ENCODE measurements at places on chromosomes 2 and 18.

- no peak for DNase-seq
Observed at GRCh38 chr2:242098034-242098433, 228.5 kb downstream of the RTP5 start.

DNA sequence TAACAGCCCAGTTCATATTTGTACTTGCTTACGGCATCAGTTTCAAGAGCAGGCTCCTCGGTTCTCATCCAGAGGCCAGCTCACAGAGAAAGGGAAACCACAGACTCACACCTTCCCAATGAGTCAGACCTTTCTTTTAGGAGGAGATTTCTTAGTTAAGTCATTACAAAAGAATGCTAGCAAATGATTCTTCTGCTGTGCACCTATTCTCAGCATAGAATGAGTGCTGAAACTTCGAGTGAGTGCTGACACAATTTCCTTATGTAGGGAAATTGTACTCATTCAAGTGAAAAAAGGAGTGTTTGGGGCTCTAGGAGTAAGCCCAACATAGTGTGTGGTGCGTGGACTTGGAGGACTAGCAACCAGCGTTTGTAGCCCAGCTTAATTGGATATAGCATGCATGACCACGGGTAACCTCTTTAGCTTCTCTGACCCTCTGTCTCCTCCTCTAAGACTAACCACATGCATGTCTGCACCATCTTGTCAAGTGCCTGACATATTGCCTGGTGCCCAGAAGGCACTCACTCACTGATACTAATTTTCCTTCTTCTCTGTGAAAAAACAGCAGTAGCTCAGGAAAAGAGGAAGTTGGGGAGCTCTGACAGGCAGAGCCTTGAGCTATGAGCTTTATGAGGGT, 87.0 kb downstream of the ALPK2 start:
- no peak for DNase-seq

- DNase-seq: no peak
Observed at GRCh38 chr2:152464851-152465470, 130.0 kb downstream of the FMNL2 start.

DNA sequence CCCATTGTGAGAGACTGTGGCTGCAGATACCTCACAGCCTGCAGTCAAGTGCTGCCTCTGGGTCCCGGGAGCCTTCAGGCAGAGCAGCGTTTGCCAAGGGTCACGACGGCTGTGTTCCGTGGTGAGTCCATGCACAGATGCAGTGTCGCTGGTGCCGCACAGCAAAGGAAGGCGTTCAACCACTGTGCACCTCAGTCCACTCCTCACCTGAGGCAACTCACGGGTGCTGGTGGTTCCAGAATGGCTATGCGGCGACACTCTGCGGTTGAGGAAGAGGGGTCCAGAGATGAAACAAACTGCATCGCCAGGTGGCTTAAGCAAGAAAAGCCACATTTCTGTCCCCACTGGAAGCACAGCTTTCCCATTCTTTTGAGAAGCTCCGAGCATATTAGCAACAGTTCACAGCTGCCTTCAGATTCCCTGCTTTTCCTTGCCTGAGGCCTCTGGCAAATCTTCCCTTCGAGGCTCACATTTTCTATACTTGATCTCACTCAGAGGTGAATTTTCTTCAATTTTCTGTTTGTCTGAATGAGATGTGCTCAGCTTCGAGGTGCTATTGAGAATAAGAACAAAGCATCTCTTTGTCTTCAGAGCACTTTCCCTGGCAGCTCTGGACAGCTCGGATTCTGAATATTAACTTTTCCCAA, 208.8 kb upstream of the TWIST2 start:
- DNase-seq: no peak

GRCh38 chr2:142973160-142973821, 95.8 kb downstream of the KYNU start:
- no peak for DNase-seq

- no peak for DNase-seq
Observed at GRCh38 chr18:32138332-32138982, 46.8 kb downstream of the RNF138 start.

- no peak for DNase-seq
Observed at GRCh38 chr2:164145093-164145987, 409.5 kb upstream of the FIGN start.

DNA sequence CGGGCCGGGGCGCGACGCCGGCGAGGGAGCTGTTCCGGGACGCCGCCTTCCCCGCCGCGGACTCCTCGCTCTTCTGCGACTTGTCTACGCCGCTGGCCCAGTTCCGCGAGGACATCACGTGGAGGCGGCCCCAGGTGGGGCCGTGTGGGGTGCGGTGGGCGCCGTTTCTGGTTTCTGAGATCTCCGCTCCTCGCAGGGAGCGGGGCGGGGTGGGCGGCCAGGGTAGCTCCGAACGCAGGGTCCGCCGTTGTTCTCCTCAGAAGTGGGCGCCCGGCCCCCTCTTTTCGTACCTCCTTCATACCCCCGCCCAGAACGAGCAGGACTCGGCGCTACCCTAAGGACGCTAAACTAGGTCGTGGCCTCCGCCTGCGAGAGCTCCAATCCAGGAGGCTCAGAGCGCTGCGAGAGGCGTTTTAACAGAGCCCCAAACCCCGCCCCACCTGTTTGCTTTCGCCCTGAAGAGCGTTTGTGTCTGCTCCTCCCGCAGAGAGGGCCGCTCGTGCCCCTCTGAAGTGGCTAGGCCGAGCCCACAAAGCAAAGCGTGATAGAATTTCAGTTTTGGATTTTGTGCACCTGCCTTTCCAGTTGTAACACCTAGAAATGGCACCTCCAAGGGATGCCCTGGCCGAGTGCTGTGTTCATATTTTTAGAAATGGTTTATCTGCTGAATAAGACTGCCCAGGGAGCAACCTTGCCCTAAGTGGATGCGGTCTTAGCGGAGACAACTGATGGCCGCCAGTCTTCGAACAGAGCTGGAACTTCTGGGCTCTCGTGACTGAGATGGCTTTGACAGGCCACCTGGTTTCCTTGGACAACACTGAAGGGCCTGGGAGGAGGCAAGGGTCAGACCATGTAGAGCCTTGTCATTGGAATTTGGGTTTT, 626 bp downstream of the CAPN10 start:
- no peak for DNase-seq

DNA sequence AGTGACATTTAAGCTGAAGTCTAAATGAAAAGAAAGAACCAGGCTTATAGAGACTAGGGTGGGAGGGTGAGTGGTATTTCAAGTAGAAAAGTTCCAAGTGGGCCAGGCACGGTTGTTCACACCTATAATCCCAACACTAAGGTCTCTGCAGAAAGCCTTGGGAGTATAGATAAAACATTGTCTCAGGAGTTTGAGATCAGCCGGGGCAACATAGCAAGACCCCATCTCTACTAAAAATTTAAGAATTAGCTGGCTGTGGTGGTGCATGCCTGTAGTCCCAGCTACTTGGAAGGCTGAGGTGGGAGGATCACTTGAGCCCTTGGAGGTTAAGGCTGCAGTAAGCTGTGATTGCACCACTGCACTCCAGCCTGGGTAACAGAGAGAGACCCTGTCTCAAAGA, 143.4 kb upstream of the PKDCC start:
- DNase-seq: no peak

GRCh38 chr2:60213865-60214625, 339.4 kb downstream of the BCL11A start:
- peak; percentile 28 for DNase-seq
